ENCODE measurements at places on chromosomes 12 and 14.

DNA sequence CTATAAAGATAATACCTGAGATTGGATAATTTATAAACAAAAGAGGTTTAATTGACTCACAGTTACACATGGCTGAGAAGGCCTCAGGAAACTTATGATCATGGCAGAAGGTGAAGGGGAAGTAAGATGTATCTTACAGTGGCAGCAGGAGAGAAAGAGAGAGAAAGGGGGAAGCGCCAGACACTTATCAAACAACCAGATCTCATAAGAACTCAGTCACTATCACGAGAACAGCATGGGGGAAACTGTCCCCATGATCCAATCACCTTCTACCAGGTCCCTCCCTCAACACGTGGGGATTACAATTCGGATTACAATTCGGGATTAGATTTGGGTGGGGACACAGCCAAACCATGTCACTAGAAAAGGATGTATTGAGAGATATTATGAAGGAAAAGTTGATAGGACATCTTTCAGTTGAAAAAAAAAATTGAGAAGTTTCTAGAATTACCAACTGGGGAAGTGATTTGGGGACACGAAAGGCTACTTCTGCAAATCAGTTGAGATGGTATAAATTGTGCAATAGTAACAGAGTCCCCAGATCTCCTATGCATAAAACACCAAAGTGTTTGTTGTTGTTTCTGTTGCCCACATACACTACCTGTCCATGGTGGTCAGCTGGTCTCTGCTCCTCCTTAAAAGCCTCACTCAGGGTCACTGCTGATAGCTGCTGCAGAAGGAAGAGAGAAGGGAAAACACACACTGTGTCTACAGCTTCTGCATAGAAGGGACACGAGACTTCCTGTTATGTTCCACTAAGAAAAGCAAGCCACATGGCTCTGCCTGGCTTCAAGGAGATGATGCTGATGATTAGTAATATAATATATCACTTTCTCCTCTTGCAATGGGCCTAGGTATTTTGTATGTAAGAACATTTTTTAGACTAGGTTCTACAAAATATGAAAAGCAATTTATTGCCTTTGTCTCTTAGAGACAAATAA is 465.5 kb downstream of the PDZRN4 start:
- no peak for DNase-seq

DNA sequence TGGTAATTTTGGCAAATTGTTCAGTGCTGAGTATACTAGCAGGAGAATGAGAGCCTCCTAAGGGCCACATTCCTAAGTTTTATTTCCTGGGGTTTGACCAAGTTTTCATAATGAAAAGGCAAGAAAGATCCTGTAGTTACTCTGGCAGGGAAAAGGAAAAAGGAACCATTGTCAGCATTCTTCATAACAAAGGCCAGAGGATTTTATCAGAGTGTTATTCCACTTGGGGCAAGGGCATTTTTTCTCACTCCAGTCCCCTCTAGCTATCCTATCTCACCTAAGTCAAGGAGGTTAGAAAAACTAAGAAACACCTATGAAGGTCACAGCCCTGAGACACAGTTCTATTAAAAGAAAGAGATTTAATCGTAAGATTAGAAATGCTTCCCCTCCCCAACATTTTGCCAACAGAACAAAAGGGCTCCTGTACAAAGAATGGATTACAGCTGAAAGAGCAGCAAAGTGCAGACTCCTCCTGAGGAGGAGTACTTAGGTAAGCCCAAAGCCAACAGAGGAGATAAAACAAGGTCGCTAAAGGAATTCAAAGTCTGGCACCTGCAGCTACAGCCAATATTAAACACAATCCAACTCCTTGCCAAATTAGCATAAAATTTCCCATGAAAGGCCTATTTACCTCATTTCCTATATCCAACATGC is 162.4 kb downstream of the GALC start:
- DNase-seq, result peak; percentile 9

DNA sequence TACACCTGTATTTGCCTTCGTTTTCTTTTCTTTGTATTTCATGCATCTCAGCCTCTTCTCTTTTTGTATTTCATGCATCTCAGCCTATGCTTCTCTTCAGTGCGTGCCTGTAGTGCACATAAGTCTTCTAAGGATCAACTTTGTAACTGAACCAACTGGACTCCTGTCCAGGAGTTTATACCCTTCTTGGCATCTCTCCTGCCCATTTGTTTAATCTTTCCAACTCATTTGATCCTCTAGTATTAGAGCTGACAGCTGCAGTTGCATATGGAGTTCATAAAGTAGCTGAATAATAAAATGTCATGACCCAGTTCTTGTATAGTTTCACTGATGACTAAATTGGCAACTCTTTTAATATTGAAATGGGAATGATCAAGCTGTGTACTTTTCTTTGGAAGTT is 89.7 kb downstream of the FGD4 start:
- DNase-seq, result no peak

DNA sequence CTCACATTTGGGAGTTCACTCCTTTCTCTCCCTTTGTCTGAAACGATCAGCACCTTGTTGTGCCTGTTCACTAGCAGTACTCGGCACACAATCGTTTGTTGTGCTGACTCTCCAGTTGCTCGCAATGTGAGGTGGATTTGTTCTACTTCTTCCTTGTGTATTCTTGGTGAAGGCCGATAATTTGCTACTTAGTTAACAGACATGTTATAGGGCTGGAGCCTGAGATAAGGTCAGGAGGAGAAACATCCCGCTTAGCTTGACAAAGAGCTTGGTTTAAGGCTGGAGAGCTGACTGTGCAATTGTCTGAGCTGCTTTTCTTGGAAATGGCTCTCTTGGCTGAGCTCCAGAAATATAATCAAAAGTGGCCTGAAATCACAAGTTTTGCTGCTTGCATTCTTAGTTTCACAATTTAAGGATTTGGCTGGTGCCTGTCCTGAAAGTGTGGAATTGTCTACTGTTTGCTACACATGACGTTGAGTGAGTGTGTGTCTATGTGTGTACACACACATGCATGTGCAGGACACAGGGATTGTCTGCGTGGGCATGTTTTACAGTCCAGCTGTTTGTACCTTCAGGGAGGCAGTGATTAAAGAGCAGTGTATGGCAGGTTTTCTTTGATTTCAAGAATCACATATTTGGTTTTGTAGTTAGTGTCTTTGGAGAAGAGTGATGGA is 77.7 kb downstream of the ARF6 start:
- DNase-seq, result no peak

- peak; percentile 15 for DNase-seq
Measured at GRCh38 chr14:35818346-35819115, 7.6 kb upstream of the BRMS1L start.

- DNase-seq, result no peak
Measured at GRCh38 chr12:48001505-48002413, 2.5 kb downstream of the COL2A1 start.

GRCh38 chr14:31505411-31505810 is 17.6 kb upstream of the GPR33 start:
- peak; percentile 1 for DNase-seq

DNA sequence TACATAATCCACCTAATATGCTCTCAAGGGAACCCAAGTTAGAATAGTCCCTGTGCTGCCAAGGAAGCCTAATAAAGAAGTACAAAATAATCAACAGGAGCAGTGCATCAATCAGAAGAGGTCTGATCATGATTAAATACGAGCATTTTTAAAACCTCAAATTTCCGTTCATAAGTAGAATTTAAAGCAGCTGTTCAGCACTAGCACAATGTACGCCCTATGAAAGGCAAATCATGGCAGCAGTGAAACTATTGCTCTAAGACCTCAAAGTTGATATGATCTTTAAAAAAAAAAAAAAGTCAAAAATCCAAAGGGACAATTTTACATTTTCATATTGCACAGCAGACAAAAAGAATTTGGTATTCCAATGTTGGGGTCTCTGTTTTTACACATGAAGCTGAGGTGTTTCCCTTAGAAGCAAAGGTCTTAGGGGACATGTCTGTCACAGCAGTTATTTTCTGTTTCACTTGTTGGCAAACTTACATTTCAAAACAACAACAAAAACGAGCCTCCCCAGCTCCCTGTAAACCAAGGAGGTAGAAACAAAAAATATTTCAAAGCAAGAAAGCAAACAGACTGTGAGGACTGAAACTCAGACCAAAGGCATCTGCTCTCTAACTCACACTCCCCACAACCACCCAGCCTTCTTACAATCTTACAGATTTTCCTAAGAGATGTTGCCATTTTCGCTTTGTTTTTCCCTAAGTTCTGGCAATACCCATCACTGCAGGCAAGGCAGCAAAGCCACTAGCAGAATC is 28.2 kb downstream of the SOX5 start:
- no peak for DNase-seq

- DNase-seq, result no peak
Measured at GRCh38 chr12:30110958-30111586, 327.3 kb upstream of the TMTC1 start.

- no peak for DNase-seq
Measured at GRCh38 chr14:100275214-100275613, 31.0 kb downstream of the SLC25A29 start.

DNA sequence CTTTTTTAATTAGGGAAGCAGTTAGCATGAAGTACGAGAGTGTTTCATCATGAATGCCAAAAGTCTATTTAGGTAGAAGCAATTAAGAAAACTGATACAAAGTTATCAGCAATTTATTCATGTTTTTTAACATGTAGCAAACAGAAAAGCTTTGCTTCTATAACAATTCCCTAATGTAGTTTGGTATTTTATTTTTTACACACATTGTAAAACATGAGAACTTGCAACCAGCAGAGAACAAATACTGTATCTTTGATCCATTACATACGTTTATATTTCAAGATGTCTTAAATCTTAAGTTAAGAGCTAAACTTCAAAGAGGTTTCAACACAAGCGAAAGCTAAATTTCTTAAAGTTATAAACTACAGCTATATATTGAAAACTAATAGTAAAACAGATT is 39.3 kb downstream of the MED13L start:
- DNase-seq, result no peak

DNA sequence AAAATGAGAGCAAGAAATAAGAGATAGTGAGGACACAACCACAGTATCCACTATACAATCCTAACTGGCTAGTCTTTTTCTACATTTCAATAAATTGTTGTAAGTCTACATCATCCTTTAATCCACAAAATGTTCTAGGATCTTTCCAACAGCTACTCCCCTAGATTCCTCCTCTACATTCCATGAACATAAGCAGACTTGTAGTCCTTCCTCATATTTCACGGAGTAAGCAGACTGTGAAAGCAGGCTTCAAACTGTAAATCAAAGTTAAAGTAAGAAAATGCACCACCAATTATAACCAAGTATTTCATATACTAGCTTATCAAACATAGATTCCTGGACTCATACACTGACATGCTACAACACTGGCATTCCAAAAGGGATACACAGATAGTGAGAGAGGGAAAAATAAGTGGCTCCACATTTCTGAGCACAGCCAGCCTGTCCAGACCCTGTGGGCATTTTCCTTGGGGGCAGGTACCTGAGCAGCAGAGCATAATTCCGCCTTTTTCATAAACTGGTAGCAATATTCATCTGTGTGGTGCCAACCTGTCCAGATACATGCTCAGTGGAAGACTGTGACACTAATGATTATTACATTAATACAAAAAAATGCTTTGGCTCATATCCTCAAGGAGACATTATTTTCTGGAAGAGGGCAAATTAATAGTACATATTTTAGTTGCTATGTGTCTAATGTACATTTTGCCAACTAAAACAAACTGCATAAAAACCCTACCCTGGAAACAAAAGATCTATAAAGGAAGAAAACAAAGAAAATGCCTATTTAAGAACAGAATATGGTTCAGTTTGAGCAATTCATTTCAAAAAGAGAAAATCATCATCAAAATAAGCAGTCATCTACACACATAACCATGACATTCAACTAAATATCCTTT is 113.3 kb upstream of the FSCB start:
- no peak for DNase-seq

DNA sequence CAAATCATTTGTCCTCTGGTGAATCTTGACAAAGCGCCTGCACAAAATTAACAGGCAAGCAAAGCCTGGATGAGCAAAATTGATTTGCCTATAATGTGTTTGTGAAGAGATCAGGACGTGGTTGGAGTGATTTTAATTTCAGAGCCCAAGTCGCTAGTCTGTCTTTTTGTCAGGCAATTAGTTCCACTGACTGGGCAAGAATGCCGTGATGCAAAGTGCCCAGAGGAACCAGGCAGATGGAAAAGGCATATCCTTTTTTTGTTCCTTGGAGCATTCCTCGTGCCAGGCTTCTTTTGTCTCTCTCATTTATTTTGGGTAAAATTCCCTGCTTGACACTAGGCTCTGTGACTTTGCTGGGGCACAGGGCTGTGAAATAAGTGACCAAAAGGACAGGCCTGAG is 65.9 kb upstream of the CCDC198 start:
- no peak for DNase-seq

- DNase-seq, result no peak
Measured at GRCh38 chr12:120497524-120498150, 1.7 kb downstream of the DYNLL1 start.
